NCI-H1092 treated with DMSO at 0.1 percent for 48 hours (cell line): ENCODE measurements at places on chromosomes 3 and 15.
A peak's percentile ranks its signal among the peaks of the same experiment; 100 is the strongest.

DNA sequence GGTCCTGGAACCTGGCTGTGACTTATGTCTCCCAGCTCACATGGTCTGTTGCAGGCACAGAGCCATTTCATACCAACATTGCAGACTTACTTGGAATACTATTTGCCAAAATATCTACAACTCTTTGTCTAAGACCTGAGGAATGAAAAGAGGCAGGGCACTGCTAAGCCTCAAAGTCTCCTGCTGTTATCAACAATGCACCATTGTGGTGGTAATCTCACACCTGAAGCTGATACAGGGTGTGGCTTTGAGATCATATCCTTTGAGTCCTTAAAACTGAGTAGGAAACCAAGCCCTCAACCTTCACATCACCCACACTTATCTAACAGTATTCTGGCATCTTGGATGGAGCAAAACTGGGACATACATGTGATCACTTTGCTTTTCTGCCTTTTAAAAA lies 782.0 kb downstream of the EPHA3 start:
- DNase-seq: no peak

GRCh38 chr3:10228248-10228950 lies 19.9 kb upstream of the TATDN2 start:
- DNase-seq: no peak

DNA sequence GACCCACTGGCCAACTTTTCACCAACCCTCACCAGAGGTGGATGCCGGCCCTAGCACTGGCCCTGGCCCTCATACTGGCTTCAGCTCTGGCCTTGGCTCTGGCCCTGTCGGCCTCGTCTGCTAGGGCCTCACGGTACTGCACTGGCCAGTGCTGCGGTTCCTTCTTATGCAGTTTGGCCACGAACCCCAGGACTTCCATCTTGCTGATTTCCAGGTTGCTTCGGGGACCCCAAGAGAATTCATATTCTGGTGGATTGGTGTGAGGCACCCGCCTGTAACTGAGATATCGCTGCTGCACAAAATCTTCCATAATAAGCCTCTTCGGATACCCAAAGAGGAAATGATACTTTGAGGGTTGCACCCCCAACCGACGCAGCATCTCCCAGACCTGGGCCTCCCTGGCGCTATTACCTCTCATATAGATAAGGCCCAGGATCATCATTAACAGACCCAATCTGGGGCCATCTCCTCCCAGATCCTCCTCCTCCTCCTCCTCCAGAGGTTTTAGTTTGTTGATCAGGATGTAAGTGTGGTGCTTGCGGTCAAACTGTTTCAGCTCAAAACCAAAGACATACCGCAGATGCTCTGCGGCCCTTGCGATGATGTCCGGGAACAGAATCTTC lies 883 bp downstream of the MAGEF1 start:
- DNase-seq: no peak

GRCh38 chr15:74240002-74240568 lies 4.0 kb downstream of the CCDC33 start:
- DNase-seq: peak; percentile 95

DNA sequence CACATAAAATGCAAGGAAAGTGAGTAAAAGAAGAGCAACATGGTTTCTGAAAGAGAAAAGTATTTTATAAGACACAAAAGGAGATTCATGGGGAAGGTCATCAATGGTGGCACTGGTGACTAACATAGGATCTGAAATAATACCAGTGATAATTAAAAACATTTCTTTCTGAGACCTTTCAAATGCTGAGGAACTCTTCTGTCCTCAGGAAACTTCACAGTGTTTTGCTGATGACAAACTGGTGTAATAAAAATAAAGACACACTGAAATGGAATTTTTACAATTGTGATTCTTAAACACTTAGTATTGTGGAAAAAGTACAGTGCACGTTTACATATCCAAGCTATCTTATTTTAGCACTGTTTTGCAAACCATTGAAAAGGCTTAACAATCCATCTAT lies 80.4 kb upstream of the ZBTB20 start:
- no peak for DNase-seq

DNA sequence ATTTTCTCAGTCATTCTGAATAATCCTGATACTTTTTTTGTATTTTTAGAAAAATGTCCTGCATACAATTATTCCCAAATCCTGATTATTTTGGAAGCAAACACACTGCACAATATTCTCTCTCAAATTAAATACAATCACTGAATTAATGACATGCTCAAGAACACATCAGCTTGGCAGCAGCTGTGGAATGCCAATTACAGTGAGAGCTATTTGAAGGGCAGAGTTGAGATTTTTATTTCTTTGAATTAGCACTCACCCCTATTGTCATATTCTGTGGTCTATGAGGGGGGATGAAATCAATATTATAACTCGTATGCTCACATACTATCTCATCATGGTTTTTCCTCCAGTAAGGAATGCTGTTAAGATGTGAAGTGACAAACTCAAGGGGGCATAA lies 312.2 kb downstream of the CNTN3 start:
- no peak for DNase-seq

- DNase-seq: peak; percentile 33
These were observed 6.0 kb downstream of the MUC13 start for GRCh38 chr3:124928333-124929202.

GRCh38 chr3:82596805-82597204 lies 835.4 kb upstream of the GBE1 start:
- no peak for DNase-seq

- DNase-seq: no peak
These were observed 14.2 kb downstream of the CIB1 start for GRCh38 chr15:90219421-90220141.
